CD14-positive monocyte (primary cell): ENCODE measurements at places on chromosomes 13 and 19.

DNA sequence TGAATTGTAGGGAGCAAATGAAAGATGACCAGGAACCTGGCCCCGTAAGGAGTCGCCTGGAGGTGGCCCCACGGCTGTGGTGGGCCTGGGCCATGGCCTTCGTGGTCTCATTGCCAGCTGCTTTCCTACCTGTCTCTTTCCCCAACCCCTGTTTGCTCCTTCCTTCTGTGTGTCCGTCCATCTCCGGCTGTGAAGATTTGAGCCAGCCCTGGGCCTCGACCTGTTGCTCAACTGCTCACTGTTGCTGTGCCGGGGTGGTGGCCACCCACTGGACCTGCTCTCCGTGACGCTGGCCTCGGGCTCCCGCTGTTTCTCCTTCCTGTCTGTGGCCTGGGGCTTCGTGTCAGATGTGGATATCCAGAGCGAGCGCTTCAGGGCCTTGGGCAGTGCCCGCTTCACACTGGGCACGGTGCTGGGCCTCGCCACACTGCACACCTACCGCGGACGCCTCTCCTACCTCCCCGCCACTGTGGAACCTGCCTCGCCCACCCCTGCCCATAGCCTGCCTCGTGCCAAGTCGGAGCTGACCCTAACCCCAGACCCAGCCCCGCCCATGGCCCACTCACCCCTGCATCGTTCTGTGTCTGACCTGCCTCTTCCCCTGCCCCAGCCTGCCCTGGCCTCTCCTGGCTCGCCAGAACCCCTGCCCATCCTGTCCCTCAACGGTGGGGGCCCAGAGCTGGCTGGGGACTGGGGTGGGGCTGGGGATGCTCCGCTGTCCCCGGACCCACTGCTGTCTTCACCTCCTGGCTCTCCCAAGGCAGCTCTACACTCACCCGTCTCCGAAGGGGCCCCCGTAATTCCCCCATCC, 8.5 kb downstream of the DBP start:
- no peak for DNase-seq

GRCh38 chr13:33767140-33767539, 50.8 kb upstream of the RFC3 start:
- DNase-seq = no peak

DNA sequence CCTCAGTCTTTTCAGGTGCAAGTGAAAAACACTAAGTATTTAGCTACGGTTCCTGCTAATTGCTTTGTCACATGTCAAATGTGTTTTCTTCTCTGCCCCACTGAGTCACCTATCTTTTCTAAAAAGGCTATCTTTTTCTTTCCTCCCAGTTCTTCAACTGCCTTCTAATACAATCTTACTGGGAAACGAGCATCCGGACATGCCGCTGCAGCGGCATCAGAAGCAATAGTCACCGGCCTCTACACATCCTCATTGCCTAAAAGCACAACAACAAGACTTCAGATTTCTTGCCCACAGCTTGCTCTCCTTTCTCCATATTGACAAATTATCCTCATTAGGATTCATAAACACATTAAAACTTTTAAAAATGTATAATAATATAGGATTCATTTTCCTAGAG, 1.2 kb downstream of the PCDH9 start:
- DNase-seq = no peak

- no peak for DNase-seq
Measured at GRCh38 chr19:51107406-51108065, 673 bp downstream of the CTU1 start.

DNA sequence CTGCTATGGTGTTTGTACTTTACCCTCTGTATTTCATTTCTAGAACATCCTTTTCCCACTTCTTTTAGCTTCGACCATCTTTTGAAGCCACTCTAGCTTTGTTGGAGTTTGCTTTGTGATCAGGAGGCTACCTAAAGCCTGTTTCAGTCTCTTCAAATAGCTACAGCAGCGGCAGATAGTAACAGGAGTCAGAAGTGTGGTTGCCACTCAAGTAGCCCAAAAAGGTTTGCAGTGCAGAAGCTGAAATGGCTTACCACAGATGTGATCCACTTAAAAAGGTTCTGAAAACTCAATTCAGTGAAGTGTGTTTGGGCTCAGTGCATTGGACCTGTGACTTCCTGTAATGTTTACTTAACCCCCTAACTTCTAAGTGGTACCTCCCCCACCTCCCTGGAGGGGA, 26.2 kb downstream of the WASF3 start:
- no peak for DNase-seq

DNA sequence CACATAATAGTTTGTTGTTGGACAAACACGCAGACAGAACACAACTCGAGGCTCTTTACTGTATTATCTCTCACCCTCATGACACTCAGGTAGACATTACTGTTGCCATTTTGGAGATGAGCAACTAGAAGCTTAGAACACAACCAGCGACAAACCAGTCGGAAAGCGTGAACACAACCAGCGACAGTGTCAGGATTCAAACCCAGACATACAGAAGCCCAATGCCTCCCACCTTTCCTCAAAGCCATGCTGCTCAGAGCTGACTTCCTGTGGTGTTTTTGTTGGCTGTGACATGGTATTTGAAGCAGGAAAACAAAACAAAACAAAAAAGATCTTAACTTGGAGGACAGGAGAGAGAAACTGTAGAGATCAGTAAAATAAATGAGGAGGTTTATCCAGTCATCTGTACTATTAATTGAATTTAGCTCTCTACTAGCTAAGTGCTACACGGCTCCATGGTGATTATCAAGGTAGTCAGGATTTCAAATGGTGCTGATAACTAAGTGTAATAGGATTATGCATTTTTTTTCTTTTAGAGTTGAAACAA, 92.1 kb downstream of the STARD13 start:
- DNase-seq = no peak

GRCh38 chr13:110337247-110337646, 30.2 kb downstream of the COL4A2 start:
- no peak for DNase-seq

- no peak for DNase-seq
Measured at GRCh38 chr19:55585658-55586339, 5.2 kb upstream of the ZNF579 start.

DNA sequence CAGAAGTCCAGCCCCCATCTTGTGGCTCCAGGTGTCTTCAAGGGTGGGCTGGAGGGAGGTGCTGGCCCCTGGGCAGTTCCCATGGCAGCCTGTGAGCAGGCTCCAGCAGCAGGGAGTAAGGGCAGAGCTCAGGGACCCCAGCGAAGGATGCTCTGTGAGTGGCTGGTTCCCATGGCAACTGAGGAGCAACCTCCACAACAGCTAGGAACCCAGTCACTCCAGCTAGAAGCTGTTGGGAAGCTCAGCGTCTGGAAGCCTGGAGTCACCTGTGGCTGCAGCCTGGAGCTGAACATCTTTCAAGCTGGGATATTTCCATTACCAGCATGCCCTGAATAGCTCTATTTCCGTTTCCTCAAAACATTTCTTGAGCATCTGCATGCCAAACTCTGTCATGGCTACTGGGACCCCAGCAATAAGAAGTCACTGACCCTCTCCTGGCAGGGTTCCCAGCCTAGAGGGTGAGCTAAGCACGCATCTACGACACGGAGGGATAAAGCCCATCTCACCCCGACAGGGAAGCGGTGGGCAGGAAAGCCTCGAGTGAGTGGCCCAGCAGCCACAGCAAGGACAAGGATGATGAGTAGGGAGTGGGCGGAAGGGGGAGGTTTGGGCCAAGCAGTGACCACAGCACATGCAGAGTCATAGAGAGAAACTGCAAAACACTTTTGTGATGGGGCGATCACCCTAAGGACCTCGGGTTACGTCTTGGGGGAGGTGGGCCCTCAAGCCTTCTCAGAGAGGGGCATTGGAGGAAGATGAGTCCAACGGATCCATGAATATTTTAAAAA, 52.6 kb downstream of the ALOX5AP start:
- DNase-seq = no peak

- peak; percentile 30 for DNase-seq
Measured at GRCh38 chr13:77918391-77919245, at the start of gene EDNRB. Gene EDNRB (minus strand): TSS chr13:77918831. CDS start chr13:77918573, 258 bp downstream.

DNA sequence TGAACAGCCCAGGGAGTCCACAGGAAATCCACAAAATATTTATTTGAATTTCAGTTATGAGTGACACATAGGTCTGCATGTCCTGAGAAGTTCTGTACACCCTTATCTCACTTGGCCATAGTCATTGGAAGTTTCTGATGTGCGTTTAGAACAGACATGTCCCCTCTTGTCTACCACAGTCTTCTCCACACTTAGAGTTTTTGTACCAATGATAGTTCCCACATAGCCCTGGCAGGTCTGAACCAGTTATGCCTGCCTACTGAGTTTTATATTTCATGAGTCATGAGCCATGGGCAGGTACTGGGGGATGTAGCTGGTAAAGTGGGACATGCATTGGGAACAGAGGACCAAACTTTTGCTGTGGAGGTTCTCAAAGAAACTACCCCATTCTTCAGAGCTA, 11.3 kb downstream of the ZNF132 start:
- no peak for DNase-seq

DNA sequence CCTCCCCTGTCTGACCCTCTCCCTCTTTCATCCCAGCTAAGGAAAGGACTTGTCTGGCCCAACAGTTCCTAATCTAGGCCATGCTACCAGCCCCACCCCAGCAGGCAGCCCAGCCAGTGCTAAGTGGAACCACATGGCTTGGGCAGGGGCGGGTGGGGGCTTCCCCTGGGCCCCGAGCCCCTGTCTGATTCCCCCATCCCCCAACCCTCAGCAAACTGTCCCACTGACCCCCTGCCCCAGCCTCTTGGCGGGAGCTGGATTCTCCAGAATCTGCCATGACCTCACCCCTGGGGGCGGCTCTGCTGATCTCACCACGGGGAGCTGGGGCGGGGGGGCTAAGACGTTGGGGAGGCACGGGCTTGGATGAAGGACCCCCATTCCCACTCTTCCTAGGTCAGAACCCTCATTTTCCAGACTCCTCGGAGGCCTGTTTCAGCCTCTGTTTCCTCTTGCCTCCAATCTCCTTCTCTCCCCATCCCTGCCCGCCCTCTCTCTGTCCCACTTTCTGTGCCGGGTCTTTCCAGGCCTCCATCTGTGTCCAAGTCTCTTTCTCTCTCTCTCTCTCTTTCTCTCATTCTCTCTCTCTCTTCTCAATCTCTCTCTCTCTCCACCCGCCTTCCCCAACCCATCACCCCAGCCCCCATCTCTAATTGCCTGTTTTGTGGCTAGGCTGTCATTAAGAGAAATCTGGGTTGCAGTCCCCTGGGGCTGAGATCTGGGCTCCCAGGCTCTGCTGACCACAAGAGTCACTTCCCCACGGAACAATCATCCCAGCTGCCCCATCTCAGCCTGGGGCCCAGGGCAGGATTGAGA, 2.7 kb downstream of the COL5A3 start:
- no peak for DNase-seq

DNA sequence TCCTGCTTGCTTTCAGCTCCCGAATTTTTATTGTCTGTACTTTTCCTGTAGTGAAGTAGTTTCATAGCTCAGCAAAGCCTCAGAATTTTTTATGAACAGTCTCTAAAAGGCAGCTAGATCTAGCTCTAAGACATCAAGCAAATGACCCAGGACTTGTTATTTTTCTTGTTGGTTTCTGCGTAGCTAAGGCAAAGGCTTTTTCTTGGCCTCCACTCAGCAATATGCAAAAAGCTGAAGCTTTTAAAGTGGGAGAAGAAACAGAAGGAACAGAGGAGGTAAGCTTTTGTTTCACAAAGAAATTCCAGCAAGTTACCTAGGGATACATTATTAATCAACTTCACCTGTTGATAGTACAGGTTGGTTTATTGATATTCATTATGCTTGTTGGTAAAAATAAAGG, 235.9 kb downstream of the PCDH20 start:
- DNase-seq = no peak

DNA sequence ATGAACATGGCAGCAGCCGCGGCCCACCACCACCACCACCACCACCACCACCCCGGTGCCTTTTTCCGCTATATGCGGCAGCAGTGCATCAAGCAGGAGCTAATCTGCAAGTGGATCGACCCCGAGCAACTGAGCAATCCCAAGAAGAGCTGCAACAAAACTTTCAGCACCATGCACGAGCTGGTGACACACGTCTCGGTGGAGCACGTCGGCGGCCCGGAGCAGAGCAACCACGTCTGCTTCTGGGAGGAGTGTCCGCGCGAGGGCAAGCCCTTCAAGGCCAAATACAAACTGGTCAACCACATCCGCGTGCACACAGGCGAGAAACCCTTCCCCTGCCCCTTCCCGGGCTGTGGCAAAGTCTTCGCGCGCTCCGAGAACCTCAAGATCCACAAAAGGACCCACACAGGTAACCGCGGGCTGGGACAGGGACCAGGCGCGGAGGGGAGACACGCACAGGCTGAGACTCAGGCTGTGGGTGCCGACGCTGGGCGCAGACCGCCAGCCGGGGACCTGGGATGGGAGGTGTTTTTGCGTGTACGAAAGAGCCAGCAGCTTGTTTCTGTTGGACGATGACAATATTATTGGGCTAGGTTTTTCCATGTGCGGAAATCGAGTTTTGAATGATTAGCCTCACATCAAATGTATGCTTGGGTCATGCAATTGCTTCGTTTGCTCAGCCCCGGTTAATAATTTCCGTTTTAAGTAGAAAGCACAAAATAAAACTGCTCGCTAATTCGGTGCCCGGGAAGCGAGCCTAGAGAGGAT, 1.3 kb downstream of the ZIC2 start:
- no peak for DNase-seq

- DNase-seq = no peak
Measured at GRCh38 chr19:43470288-43470687, 4.9 kb upstream of the LYPD3 start.

- DNase-seq = peak; percentile 9
Measured at GRCh38 chr19:21022996-21023395, 2.5 kb downstream of the ZNF430 start.

- no peak for DNase-seq
Measured at GRCh38 chr19:48006762-48007161, 12.3 kb downstream of the ELSPBP1 start.

GRCh38 chr19:36093146-36093662, 17.7 kb upstream of the OVOL3 start:
- DNase-seq = no peak

GRCh38 chr13:84812078-84812477, 929.8 kb upstream of the SLITRK1 start:
- no peak for DNase-seq

- no peak for DNase-seq
Measured at GRCh38 chr13:71522941-71523526, 344.0 kb downstream of the DACH1 start.

DNA sequence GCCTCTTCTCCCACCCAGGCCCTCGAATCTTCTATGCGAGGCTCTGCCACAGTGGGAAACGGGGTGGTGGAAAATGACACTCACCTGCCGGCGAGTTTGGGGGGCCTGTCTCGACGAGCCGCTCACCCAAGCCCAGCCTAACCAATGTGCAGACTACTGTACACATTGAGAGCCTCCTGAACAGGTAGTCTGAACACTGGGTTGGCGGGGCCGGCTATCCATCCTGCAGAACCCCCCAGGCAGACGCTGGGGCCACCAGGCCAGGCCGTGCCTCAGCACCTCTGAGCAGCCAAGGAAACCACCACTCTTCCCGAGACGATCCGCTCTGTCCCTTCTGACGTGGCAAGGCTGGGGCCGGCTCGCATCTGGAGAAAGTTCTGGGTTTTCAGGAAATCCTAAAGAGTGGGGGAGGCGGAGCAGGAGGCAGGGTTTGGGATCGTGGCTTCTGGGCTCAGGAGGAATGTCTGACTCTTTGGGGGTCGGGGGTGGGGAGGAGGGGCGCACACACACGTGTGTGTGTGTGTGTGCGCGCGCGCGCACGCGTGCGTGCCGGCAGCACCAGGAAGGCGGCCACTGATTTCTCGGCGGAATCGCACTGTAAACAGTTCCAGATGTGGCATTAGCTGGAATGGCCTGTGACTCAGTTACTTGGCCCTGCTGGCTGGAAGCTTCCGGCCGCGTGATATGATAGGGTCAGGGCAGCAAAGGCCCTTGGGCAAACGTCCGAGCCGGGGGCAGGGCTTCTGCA, 18.5 kb downstream of the TMED1 start:
- no peak for DNase-seq

- no peak for DNase-seq
Measured at GRCh38 chr19:58562122-58563033, 4.0 kb upstream of the UBE2M start.
